Glutamatergic neuron (in vitro differentiated cells): ENCODE measurements at places on chromosomes 16 and 17. TPM values are rescaled to one million over a fixed set of nuclear protein-coding genes. Genes with fewer than 3 reads are reported as not detected.

DNA sequence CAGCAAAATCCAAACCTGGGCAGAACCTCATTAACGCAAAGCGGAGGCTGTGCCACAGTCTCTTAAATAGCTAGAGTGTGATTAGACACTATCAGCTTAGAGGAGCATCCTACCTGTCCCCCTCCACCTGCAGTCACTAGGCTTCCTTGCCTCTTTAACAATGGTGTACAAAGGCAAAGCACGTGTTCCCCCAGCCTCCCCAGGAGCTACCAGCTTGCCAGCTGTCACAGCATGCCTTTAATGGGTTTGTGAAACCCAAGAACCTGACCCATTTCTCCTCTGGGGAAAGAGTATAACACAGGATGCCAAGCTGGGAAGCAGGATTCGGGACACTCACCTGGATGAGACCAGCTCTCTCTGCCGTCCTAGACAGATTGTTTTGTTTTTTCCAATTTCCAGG is 37.2 kb upstream of the TBX2 start:
- DNase-seq: no peak

DNA sequence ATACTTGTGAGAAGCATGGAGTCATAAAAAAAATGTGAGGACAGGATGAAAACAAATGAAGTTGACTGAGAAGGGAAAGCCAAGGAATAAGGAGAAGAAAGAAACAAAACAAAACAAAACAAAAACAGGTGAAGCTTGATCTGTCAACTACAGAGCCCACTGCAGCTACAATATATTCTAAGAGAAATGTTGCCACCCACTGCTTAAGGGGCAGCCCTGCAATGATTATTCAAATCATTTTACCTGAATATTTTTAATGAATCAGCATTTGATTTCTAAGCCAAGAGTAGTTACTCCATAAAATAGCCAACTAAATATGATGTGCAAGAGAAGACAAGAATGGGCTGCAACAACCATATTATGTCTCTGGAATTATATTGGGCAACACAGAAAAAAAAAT is 252.0 kb upstream of the KIF2B start:
- no peak for DNase-seq

DNA sequence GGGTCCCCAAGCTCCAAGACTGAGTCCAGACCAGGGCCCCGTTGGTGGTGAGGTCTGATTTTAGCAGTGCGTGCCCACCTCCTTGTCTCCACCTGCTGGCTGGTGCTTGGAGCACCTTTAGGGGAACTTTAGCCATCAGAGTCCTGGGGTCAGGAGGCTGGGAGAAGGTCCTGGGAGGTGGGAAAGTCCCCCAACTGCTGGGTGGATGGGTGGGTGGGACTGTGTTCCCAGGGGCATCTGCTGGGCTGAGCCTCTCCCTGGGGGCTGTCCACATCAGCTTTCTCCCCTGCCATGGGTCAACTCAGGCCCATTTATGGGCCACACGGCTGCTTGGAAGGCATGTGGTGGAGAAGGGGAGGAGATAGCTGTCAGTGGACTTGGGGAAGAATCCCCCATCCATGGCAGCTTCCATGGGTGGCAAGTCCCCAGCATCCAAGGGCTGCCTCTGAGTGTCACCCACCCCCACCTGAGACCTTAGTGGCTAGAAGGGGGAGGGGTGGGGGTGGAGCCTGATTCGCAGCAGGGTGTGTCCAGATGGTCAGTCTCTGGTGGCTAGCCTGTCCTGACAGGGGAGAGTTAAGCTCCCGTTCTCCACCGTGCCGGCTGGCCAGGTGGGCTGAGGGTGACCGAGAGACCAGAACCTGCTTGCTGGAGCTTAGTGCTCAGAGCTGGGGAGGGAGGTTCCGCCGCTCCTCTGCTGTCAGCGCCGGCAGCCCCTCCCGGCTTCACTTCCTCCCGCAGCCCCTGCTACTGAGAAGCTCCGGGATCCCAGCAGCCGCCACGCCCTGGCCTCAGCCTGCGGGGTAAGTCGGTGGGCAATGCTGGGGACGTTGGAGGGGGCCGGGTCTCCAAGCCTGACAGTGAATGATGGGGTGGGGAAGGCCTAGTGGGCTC is at the start of gene TRPV2:
TSS of gene TRPV2 (plus strand) at position 541 of the 894 bp plus-strand sequence. CDS start 2,098 bp downstream, outside the sequence.
- peak; percentile 41 for DNase-seq

- no peak for DNase-seq
Measured at GRCh38 chr17:2888326-2888725, 92.1 kb downstream of the RAP1GAP2 start.

DNA sequence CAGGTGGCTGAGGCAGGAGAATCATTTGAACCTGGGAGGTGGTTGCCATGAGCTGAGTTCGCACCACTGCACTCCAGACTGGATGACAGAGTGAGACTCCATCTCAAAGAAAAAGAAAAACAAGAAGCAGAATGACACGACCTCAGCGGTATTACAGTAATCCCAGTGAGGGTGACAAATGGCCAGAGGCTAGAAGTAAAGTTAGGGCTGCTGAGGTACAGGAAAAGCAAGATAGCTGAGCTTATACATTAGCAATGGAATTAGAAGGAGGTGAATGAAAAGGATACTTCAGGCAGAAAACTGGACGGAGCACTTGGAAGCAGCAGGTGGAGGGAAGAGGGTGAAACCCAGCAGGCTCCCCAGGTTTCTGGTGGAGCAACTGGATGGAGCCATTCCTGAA is 26.1 kb upstream of the AMZ2 start:
- DNase-seq: no peak

DNA sequence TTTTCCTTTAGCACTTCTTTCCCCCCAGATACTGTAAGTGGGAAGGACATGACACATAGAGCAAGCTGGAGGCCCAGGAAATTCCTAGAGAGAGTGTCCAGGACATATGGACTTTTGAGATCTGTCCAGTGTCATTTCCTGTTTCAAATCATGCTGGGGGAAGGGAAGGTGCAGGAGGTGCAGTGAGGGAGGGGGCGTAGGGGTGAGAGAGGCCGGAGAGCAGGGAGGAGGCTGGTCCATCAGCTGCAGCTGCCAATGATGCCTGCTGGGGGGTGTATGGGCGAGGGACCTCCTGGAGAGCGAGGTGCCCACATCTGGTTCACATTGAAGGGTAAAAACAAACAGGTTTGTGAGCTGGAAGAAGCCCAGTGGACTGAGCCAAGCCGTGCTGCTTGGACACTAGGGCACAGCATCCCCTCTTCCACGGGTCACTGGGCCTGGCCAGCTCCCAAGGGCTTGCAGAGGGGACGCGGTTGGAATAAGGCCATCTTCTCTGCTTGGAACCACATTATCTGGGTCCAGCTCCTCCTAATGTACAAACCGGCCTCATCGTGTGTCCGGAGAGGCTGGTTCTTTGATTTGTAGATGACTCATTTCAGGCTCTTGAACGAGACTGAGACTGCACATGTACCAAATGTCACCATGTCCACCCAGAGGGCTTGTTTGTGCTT is 70.4 kb upstream of the SMURF2 start:
- DNase-seq: no peak

DNA sequence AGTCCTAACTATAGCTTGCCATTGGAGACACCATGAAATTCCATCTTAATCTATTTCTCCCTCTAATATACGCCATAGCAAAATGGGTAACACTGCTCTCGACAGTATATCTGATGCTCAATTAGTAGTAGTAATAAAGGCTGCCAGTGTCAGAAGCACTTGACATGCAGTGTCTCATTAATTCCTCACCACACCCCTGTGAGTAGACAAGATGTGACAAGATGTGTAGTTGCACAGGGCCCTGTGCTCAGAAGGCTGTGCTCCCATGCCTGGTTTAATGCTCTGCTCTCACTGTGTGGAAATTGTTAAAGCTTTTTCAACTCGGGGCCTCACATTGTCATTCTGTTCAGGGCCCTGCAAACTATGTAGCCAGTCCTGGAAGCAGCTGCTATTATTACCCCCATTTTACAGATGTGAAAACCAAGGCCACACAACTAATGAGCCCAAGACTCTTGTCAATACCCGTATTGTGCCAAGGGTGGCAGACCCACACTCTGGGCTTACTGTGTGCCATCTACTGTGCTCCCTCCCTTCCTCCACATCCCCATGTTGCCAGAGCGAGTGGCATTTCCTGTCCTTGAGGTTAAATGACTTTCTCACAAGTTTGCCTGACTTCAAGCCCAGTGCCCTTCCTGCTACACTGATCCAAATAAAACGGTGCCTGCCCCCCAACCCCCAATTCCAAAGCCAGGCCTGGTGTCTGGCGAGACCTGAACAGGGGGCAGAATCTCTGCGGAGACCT is 287.3 kb upstream of the CCL2 start:
- DNase-seq: no peak

GRCh38 chr17:38353086-38353604 is 1.5 kb downstream of the SOCS7 start:
- DNase-seq: no peak

DNA sequence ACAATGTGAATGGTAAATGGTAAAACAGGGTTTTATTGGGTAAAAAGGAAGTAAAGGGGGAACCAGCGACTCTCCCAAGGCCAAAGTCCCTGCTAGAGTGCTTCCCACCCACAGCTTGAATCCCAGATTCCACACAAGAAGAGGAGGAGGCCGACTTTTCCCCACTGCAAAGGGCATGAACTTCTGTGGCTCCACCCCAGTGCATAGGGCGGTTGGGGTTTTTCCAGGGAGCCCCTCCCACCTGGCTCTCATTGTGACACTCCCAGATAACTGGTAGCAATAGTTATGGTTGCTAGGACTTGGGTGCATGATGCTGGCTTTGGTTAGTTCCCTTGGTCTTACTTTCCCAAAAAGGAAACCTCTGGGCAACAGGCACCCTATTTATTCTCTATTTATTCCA is 666.0 kb upstream of the CA10 start:
- no peak for DNase-seq

- DNase-seq: no peak
Measured at GRCh38 chr16:89084411-89084810, 9.2 kb upstream of the ACSF3 start.

- no peak for DNase-seq
Measured at GRCh38 chr16:87407511-87408112, 15.5 kb downstream of the MAP1LC3B start.

DNA sequence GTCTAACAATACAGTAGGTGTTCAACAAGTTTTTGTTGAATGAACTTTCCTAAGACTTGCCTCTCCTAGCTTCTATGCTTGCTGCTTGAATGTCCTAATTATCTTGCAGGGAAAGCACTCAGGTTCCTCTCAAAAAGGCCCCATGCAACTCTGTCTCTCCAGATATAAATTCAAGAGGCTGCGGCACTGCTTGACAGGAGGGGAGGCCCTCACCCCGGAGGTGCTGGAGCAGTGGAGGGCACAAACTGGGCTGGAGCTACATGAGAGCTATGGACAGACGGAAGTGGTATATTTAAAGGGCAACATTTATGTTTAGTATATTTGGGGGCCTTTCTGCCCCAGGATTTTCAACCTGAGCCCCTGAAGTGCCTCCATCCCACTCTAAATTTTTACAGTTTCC is 14.4 kb downstream of the THUMPD1 start:
- DNase-seq: no peak

DNA sequence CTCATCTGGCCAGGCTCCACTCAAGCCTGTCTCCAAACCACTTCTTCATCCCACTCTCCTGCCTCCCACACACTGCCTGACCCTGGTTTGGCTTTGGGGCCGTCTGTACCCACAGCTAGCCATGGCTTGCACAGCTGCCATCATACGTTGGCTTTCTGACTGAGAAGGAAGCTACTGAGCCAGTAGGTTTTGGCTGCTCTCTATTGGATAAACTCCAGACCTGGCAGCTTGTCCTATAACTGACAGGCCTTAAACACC is 3.9 kb downstream of the MIF4GD start:
- DNase-seq: no peak

DNA sequence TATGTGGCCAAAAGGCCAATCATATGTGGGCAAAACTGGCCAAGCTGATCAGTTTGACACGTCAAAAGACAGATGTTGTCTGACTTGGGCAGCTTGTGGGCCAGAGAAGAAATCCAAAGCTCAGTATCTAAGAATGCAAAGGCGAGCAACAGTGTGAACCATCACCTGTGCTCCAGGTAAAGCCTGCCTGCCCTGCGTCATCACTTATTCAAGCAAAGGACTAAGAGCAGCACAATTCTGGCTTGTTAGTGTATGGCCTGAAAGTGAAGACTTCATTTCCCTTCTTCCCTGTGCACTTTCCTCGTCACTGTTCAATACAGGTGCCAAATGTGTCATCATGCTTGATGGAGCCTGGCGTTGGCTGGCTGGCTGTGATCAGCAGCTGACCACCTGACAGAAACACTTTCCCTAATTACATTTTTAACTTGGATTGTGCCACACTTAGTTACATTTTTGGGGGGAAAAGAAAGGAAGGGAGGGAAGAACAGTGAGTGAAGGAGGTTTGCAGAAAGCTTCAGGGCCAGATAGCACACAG is 4.7 kb downstream of the FAM20A start:
- no peak for DNase-seq

GRCh38 chr16:88769617-88770460 is 15.2 kb downstream of the PIEZO1 start:
- peak; percentile 63 for DNase-seq

DNA sequence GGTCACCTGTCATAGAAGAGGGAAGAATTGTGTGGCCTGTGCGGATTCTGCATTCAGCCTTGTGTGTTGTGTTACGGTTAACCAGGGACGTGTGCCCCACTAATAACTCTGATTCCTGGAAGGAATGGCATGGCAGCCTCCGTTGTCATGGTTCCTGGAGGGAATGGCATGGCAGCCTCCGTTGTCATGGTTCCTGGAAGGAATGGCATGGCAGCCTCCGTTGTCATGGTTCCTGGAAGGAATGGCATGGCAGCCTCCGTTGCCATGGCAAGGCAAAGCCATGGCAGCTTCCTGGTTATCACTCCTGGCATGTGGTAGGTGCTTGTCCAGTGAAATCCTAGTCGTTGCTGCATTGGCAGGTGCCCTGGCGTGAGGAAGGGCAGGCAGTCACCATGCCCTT is 8.9 kb downstream of the SPG7 start:
- no peak for DNase-seq

- no peak for DNase-seq
Measured at GRCh38 chr17:39132192-39132610, 19.2 kb downstream of the PLXDC1 start.

GRCh38 chr16:4957420-4957719 is 760 bp upstream of the SEC14L5 start:
- no peak for DNase-seq

- DNase-seq: no peak
Measured at GRCh38 chr17:74603746-74604145, 11.7 kb upstream of the CD300LD start.

- no peak for DNase-seq
Measured at GRCh38 chr16:76766538-76766937, 424.5 kb upstream of the MON1B start.

- DNase-seq: no peak
Measured at GRCh38 chr16:66752379-66752778, 970 bp upstream of the DYNC1LI2 start.

CMTR2 gene
- 14.7 TPM for total RNA-seq

ASGR1 gene
- 29.0 TPM for total RNA-seq

HBQ1 gene
- total RNA-seq: 1.5 TPM

RNF112 gene
- 8.6 TPM for total RNA-seq

CCL8 gene
- total RNA-seq: not detected

CD300H gene
- not detected for total RNA-seq

MT1H gene
- total RNA-seq: not detected

NT5M gene
- total RNA-seq: 8.2 TPM

PFN1 gene
- total RNA-seq: 356 TPM

DLX3 gene
- 0.37 TPM for total RNA-seq

CD300E gene
- not detected for total RNA-seq
